ENCODE measurements at places on chromosomes 11 and 22. TPM values are rescaled to one million over a fixed set of nuclear protein-coding genes. Genes with fewer than 3 reads are reported as not detected.
A peak's percentile ranks its signal among the peaks of the same experiment; 100 is the strongest.

DNA sequence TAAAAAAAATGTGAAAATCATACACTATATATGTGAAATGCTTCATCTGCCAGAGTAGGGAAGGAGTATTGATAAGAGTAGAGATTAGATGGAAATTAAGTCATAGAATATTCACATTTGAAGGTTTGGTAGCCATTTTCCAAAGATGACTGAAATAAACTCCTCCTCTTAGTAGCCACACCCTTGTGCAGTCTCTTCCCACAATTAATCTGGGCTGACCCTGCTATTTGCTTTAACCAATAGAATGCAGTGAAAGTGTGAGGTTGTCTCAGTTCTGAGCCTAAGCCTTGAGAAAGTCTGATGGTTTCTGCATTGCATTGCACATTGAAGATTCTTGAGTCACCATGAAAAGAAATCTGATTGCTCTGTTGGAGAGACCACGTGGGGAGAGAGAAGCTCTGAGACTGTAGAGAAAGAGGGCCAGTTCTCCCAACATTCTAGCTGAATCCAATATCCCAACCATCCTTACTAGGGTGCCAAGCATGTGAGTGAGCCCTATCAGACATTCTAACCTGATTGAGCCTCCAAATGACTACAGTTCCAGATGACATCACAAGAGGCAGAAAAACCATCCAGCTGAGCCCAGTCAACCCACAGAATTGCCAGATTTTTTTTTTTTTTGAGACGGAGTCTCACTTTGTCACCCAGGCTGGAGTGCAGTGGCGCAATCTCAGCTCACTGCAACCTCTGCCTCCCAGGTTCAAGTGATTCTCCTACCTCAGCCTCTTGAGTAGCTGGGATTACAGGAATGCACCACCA lies 29.4 kb upstream of the CAPRIN1 start:
- no peak overlapping the region for H3K4me3 ChIP-seq
- no peaks in the 10 kb centered on the region for H3K4me1 ChIP-seq
- H3K27ac ChIP-seq: no peak overlapping the region
- H3K27me3 ChIP-seq: no peaks in the 10 kb centered on the region

GRCh38 chr11:104876861-104877431 lies 21.3 kb downstream of the CASP12 start:
- no peak for DNase-seq
- H3K36me3 ChIP-seq: peaks cover 13% of the 10 kb centered on the region
- peaks cover 3% of the 10 kb centered on the region for H3K27me3 ChIP-seq
- H3K4me3 ChIP-seq: peak overlapping the region; percentile 50

The ISX gene
- not detected for total RNA-seq

- H3K4me3 ChIP-seq: no peak overlapping the region
- no peak for DNase-seq
- H3K36me3 ChIP-seq: no peaks in the 10 kb centered on the region
- H3K27ac ChIP-seq: no peak overlapping the region
- no peaks in the 10 kb centered on the region for H3K4me1 ChIP-seq
Measured at GRCh38 chr11:116582571-116582970, 190.2 kb downstream of the BUD13 start.

DNA sequence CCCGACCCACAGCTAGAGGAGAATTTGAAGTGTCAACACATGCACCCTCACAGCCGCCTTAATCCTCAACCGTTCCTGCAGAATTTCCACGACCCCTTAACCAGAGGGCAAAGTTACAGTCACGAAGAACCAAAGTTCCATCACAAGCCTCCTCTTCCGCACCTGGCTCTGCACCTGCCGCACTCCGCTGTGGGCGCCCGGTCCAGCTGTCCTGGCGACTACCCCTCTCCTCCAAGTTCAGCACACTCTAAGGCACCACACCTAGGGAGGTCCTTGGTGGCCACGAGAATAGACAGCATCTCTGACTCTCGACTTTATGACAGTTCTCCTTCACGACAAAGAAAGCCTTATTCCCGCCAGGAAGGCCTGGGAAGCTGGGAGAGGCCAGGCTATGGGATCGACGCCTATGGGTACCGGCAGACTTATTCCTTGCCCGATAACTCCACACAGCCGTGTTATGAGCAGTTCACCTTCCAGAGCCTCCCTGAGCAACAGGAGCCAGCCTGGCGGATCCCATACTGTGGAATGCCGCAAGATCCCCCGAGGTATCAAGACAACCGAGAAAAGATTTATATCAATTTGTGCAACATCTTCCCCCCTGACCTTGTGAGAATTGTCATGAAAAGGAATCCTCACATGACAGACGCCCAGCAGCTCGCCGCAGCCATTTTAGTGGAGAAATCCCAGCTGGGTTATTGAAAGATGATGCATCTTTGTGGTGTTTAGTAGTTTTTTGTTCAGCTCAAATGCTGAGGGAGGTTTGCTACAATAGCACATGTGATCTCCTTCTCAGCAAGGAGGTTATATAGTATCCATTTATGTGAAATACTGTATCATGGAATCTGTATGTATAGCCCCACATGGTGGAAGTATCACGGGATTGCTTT lies 72.1 kb downstream of the ZC3H12C start:
- DNase-seq: no peak
- H3K36me3 ChIP-seq: no peaks in the 10 kb centered on the region
- no peak overlapping the region for H3K27ac ChIP-seq
- no peaks in the 10 kb centered on the region for H3K4me1 ChIP-seq
- H3K27me3 ChIP-seq: peaks cover 11% of the 10 kb centered on the region

DNA sequence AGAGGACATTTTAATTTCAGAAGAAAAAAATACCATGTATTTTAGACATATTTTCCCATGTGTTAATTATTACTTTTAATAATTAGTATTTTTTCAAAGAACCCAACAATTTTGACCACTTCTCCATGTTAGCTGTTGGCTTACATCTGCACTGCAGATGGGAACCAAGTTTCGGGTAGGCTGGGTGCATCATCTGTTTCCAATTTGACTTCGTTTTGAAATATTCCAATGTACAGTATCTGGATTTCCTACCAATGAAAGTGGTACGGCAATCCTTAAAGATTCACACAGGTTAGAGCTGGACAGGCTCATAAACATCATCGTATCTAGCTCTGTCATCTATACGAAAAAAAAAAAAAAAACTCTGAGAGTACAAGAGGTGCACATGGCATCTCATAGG lies 670.2 kb downstream of the OPCML start:
- no peaks in the 10 kb centered on the region for H3K27me3 ChIP-seq
- no peaks in the 10 kb centered on the region for H3K4me1 ChIP-seq
- no peaks in the 10 kb centered on the region for H3K36me3 ChIP-seq
- no peak overlapping the region for H3K4me3 ChIP-seq
- DNase-seq: no peak

DNA sequence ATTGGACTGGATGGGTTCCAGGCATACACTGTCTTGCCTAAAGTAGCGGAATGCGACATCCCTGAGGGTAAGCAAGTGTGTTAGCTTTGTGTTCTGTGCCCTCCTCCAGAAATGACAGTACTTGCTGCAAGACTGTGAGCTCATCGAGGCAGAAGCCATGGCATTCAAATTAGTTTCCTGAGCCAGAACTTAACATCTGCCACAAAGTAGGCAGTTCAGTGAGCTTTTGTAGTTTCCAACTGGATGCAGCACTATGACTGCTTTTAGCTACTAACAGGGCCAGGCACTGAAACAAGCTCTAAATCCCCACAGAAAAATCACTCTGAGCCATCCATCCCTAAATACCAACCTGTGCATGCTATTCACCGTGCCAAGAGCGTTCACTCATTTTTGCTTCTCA lies 1.2 kb upstream of the FAR1 start:
- no peak for DNase-seq
- H3K36me3 ChIP-seq: peaks cover 20% of the 10 kb centered on the region
- peak overlapping the region; percentile 57 for H3K27ac ChIP-seq
- peaks cover 20% of the 10 kb centered on the region for H3K27me3 ChIP-seq

- no peak overlapping the region for H3K27ac ChIP-seq
- no peaks in the 10 kb centered on the region for H3K4me1 ChIP-seq
- no peak overlapping the region for H3K4me3 ChIP-seq
- peaks cover 3% of the 10 kb centered on the region for H3K27me3 ChIP-seq
- no peaks in the 10 kb centered on the region for H3K36me3 ChIP-seq
Measured at GRCh38 chr11:27274854-27275395, 88.1 kb downstream of the CCDC34 start.

DNA sequence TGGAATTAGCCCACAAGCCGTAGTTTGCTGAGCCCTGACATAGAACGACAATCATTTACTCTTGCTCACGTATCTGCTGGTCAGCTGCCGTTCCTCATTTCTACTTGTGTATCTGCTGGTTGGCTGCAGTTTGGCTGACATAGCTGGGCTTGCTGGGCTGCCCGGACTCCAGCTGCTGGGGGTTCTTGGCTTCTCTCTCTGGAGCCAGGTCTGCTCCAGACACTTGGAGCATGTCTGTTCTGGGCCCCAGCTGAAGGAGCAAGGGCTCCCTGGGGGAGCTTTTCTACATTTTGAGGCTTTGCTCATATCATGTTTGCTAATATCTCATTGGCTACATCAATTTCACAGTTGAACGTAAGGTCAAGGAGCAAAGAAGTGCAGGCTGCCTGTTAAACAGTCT lies 47.3 kb downstream of the PRDM11 start:
- no peak overlapping the region for H3K27ac ChIP-seq
- no peak overlapping the region for H3K4me3 ChIP-seq
- no peaks in the 10 kb centered on the region for H3K36me3 ChIP-seq
- DNase-seq: no peak
- peaks cover 2% of the 10 kb centered on the region for H3K27me3 ChIP-seq
- H3K4me1 ChIP-seq: no peaks in the 10 kb centered on the region

GRCh38 chr11:119338965-119339588 lies 1.6 kb downstream of the C1QTNF5 start:
- H3K27ac ChIP-seq: no peak overlapping the region
- peaks cover 40% of the 10 kb centered on the region for H3K4me1 ChIP-seq
- DNase-seq: no peak

- no peak for DNase-seq
- H3K27ac ChIP-seq: peak overlapping the region; percentile 43
- peak overlapping the region; percentile 65 for H3K4me3 ChIP-seq
Measured at GRCh38 chr11:57310630-57311086, 14.1 kb downstream of the TNKS1BP1 start.

GRCh38 chr11:19537803-19538453 lies 174.7 kb upstream of the NAV2 start:
- H3K4me1 ChIP-seq: no peaks in the 10 kb centered on the region
- H3K36me3 ChIP-seq: no peaks in the 10 kb centered on the region
- H3K4me3 ChIP-seq: no peak overlapping the region
- H3K27me3 ChIP-seq: no peaks in the 10 kb centered on the region

The DEFB131B gene
- total RNA-seq: not detected

DNA sequence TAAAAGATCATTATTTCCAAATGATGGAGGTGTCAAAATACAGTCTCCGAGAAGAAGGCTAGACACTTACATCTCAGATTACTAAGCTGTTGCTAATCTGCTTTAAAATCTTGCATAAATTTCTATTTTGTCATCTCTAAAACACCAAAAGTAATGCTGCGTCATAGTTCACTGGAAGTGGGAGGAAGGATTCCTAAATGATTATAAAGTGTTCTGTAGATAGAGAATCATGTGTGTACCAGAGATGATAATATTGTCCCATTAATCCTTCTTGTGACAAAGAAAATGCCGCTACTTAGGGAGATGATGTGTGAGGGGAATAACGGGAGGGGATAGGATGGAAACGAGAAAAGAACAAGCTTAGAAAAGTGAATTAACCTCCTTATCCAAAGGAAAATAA lies 268.6 kb downstream of the JRKL start:
- no peak for DNase-seq
- no peak overlapping the region for H3K4me3 ChIP-seq
- no peaks in the 10 kb centered on the region for H3K27me3 ChIP-seq
- no peaks in the 10 kb centered on the region for H3K36me3 ChIP-seq
- H3K4me1 ChIP-seq: no peaks in the 10 kb centered on the region

The CHRM1 gene
- not detected for total RNA-seq

DNA sequence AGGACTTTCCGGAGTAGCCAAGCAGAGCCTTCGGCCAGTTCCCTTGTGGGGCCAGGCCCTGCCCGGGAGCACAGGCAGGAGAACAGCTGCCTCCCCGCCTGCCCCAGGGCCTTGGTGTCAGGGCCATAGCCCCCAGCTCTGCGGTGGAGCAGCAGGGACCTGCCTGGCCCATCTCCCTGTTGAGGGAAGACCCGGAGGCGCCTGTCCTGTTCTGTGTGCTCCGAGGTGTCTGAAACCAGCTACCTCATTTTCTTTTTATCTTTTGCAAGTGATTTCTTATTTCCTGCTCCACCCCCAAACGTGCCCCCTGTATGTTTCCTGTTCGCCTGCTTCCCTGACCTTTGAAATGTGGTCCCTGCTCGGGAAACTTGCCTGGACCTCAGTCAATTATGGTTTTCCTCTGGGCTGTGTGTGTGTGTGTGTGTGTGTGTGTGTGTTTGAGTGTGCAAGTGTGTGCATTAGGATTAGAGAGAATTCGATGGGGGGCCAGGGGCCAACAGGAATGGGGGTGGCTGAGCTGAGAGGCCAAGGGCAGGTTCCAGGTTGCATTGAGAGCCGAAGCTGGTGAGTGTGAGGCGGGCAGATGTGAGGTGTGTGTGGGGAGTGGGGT lies 19.1 kb downstream of the LRP5 start:
- peak overlapping the region; percentile 20 for H3K4me3 ChIP-seq
- peaks cover 72% of the 10 kb centered on the region for H3K4me1 ChIP-seq
- H3K36me3 ChIP-seq: peaks cover 1% of the 10 kb centered on the region
- H3K27ac ChIP-seq: peak overlapping the region; percentile 67
- DNase-seq: no peak

- H3K36me3 ChIP-seq: no peaks in the 10 kb centered on the region
- H3K27ac ChIP-seq: peak within 1 kb of the TSS; percentile 78
- peak; percentile 68 for DNase-seq
Measured at GRCh38 chr22:50326956-50327710, at the start of gene DENND6B. DENND6B (minus strand) TSS chr22:50327012; CDS start chr22:50326988, 24 bp downstream.

DNA sequence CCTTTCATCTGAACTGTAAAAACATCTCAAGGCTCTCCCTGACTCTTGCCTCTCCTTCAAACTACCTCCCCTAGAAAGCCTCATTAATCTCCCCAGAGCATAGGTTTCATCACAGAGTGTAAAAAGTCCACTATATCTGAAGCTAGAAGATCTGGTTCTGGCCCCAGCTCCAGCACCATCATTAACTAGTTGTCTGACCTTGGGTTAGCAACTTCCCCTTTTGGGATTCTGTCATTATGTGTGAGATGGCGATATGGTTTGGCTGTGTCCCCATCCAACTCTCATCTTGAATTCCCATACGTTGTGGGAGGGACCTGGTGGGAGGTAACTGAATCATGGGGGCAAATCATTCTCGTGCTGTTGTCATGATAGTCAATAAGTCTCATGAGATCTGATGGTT lies 97.3 kb downstream of the KCNC1 start:
- DNase-seq: no peak
- no peak overlapping the region for H3K27ac ChIP-seq
- H3K36me3 ChIP-seq: no peaks in the 10 kb centered on the region
- H3K27me3 ChIP-seq: no peaks in the 10 kb centered on the region

DNA sequence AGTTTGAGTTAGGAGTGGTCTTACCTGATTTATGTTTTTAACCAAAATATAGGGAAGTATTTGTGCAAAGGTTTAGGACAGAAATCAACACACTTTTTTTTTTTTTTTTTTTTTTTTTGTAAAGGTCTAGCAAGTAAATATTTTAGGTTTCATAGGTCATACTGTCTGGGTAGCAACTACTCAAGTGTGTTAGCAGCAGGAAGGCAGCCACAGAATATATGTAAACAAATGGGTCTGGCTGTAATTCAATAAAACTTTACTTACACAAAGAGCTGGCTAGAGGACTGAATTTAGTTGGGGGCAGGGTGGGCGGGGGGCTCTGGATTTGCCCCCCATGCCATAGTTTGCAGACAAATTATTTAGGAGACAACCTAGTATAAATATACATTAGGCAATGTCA lies 510.4 kb downstream of the NELL1 start:
- no peak overlapping the region for H3K27ac ChIP-seq
- no peak overlapping the region for H3K4me3 ChIP-seq
- no peaks in the 10 kb centered on the region for H3K27me3 ChIP-seq
- no peaks in the 10 kb centered on the region for H3K36me3 ChIP-seq

The IFITM2 gene
- 494 TPM for total RNA-seq
